ENCODE measurements at places on chromosomes 5 and 9. TPM values are rescaled to one million over a fixed set of nuclear protein-coding genes. Genes with fewer than 3 reads are reported as not detected.

- DNase-seq: no peak
Observed at GRCh38 chr5:172096207-172096940, 89.9 kb upstream of the FBXW11 start.

DNA sequence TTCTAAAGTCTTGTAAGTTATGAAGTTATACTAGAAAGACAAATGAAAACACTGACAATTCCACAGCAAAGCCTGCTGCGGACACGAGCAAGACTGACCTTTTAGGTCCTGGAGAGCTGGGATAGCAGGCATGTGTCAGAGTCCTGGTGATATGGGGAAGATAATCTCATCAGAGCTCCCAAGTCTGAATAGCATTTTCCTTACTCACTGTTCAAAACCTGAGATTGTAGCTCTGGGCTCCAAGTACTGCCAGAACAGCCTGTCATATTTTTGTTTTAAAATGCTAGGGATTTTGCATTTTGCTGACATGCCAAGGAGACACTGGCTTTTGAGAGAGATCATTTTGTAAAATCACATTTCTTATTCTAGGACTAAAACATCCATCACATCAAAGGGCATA, 90.1 kb downstream of the DRD1 start:
- no peak for DNase-seq

PLAC8L1 gene
- polyA plus RNA-seq: 2.0 TPM

DNA sequence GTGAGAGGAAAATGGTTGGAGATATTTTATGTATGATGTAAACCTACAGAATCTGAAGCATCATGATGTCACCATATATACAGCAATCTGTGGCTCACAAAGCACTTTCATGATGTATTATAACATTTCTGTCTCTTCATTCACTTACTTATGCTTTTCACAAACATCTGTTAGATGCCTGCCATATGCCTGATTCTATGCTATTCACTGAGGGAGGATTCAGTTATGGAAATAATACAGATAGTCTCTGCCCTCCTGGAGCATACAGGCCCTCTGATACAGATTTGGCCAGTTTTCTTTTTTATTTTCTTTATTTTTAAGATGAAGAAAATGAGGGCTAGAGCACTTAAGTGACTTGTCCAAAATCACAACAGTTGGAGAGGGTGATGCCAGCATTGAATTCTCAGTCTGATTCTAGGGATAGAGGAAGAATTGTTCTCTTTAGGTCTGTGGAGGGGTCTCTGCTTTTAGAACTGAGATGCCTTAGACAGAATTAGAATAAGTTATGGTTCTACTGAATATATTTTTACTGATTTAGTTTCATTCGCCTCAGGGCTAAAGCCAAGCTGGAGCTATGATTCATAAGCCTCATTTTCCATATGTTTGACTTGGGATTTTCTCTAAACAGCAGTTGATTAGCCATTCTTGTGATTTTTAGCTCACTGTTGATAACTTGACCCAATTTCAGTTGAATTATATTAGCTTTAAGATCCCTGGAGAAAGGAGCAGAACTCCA, 636.4 kb downstream of the PRELID2 start:
- DNase-seq: no peak
